ENCODE measurements at places on chromosomes 4 and X. TPM values are rescaled to one million over a fixed set of nuclear protein-coding genes. Genes with fewer than 3 reads are reported as not detected.

GRCh38 chr4:19983072-19983471 lies 268.6 kb upstream of the SLIT2 start:
- DNase-seq, result no peak

DNA sequence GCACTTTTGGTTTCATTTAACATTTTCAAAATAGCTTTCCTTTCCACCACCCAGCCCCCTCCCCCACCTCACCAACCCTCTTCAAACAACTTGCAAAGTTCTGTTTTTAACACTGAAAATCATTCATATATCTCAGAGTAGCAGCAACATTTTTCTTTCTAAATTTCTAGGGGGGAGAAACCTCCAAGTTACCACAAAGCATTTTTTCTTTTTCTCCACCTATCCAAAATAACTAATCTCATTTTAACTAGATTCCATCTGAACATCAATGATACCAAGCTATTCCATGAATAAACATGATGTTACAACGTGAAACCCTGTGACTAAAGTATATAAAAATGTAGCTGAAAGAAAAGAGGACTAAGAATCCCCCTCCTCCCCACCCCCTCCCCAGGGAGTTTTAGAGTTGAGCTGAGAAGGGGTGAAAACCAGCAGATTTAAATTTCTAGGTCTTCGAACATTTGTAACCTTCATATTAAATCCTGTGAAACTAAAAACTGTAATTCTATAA lies 5.2 kb downstream of the LDB2 start:
- no peak for DNase-seq

- DNase-seq, result no peak
Observed at GRCh38 chr4:181646864-181647263, 596.3 kb upstream of the TENM3 start.

DNA sequence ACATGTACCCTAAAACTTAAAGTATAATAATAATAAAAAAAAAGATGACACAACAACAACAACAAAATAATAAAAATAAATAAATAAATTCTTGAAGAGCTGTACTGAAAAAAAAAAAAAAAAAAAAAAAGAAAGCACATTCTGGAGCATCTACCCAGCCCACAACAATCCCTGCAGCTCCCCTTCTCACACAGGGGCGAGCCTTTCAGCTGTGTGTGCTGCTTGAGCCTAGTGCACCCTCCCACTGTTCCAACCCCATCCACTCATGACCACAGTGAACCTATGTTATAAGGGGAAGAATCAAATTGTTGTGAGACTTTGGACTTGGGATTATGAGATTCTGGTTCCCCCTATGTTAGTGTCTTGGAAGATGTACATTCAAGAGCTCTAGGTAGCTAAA lies 161.5 kb upstream of the JADE1 start:
- no peak for DNase-seq

- no peak for DNase-seq
Observed at GRCh38 chr4:25811374-25811690, 51.5 kb downstream of the SEL1L3 start.

- DNase-seq, result no peak
Observed at GRCh38 chr4:183716302-183716701, 57.2 kb downstream of the TRAPPC11 start.

- peak; percentile 83 for DNase-seq
Observed at GRCh38 chr4:3436798-3437581, 4.8 kb upstream of the HGFAC start.

GRCh38 chr4:39635023-39635422 lies 3.6 kb downstream of the SMIM14 start:
- DNase-seq, result no peak

- no peak for DNase-seq
Observed at GRCh38 chr4:212438-213188, 88.3 kb downstream of the ZNF718 start.

- DNase-seq, result no peak
Observed at GRCh38 chrX:20001588-20001987, 10.7 kb upstream of the BCLAF3 start.

GRCh38 chr4:175297965-175298565 lies 379.9 kb downstream of the ADAM29 start:
- peak; percentile 10 for DNase-seq

- no peak for DNase-seq
Observed at GRCh38 chr4:145177906-145178538, 2.4 kb downstream of the OTUD4 start.

DNA sequence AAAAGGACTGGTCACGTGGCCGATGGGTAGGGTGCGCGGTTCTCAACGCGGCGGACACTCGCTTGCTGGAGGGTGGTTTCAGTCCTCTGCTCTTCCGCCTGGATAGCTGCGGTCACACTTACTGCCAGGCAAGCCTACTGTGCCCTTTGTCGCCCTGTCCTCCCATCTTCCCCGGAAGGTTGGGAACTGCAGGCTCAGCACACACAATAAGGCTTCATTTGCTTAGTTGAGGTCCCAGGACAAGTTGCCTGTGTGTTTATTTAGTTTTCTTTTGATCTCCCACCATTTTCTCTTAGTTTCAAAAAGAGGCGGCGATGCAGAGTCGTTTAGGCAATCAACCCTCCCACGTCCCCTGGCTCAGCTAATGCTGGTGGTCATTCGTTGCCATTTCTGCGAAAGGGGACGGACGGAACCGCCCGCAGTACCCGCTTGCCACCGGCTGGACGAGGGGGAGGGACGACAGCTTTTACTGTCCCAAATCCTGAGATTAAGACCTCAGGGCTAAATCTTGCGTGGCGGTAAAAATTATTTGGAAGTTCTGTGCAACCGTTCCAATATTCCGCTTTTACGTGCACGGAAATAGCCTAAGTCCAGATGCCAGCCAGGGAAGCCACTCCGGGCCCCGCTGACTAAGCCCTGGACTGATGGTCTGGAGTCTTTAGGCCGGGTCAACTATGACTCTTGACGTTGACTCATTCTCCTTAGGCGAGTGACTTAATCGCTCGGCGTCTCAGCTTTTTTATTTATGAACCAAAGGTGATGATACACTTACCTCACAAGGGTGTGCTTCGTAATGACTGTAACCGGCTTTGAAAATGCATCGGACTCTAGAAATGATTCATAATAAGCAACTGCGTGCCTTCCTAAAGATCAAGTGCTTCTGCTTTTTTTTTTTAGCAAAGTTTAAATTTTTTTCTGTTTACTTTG lies 671 bp upstream of the EIF4E start:
- peak; percentile 78 for DNase-seq

DNA sequence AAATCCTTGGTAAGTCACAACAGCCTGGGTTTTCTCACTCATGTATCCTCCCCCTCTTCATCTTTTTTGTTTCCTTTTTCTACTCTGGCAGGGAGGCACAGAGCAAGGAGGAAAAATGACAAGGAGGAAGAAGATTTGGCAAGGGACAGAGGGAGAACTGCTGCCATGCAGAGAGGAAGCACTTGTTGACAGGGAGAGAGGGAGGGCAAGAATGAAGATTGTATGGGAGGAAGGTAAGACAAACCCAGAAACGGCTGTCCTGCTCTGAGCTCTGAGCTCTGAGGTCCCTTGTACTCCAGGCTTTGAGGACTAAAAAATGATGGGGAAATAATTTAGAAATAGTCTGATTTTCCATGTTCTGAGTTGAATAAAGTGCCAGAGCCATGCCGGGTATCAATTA lies 123.9 kb downstream of the DCHS2 start:
- no peak for DNase-seq

DNA sequence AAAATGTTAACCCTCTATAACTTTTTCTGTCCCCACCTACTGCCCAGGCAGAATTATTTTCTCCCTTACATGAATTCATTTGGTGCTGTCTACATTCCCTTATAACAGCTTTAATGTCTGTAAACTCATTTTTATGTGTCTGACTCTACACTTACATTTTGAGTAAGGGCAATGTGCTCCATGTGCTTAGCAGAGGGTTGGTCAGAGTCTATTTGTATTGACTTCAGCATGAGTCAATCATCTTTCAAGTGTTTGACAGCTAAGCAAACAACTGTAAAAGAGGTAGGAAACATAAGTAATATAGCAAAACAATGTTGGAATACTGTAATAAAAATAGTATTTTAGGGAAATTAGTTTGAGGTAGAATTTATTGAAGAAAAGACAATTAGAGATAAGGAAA lies 6.3 kb downstream of the IL15 start:
- no peak for DNase-seq

GRCh38 chr4:53205970-53206369 lies 159.9 kb downstream of the SCFD2 start:
- no peak for DNase-seq

GRCh38 chr4:142719854-142720541 lies 126.1 kb downstream of the INPP4B start:
- DNase-seq, result peak; percentile 13

DNA sequence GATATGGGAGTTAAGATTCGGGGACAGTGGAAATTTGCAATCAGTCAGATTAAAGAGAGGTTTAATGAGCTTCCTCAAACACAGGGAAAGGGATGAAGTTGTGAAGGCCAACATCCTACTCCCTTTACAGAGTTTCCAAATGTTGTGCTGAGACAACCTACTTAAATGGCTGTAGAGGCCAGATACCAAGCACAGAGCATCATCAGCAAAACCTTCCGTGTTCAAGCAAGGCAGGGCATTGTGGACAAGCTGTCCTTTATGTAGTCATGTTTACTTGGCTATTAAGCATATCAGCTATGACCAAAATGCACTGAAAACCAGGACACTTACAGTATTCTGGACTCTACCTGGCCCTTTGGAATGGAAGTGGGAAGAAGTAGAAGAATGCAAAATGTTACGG lies 197.3 kb downstream of the DMD start:
- DNase-seq, result no peak

DNA sequence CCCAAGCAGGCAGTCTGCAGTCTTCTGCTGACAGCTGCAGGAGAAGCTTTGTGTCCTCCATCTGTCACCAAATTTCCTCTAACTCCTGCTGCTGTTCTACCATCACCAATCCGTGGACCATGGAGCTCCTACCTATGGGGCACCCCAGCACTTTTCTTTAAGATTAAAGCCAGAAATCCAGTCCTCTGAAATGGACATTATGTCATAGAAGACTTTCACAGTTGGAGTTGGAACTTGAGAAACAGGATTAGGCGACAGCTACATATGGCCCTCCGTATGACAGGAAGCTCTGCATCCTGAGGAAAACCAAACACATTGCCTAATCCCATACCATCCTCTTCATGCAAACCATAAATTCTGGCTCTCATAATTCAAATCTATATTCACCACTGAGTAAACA lies 470.6 kb upstream of the GALNTL6 start:
- DNase-seq, result no peak

The ETNPPL gene
- total RNA-seq, result not detected

The SPATA4 gene
- not detected for total RNA-seq

The CXCL10 gene
- 0.41 TPM for total RNA-seq

The SYP gene
- total RNA-seq, result 0.19 TPM

The PPP4R3C gene
- total RNA-seq, result 0.04 TPM

The DACH2 gene
- total RNA-seq, result not detected

The PCDH7 gene
- 38.8 TPM for total RNA-seq

The EPHA5 gene
- 14.2 TPM for total RNA-seq

The DGKK gene
- not detected for total RNA-seq

The EXOC1L gene
- total RNA-seq, result not detected

The ARHGAP6 gene
- 0.14 TPM for total RNA-seq
